Esophagus mucosa (tissue), 1 donor: ENCODE measurements at places on chromosomes 5 and 9.

- no peak for ATAC-seq
Observed at GRCh38 chr5:15191012-15191411, 309.0 kb upstream of the FBXL7 start.

- no peak for ATAC-seq
Observed at GRCh38 chr9:116137581-116137980, 16.0 kb upstream of the PAPPA start.

DNA sequence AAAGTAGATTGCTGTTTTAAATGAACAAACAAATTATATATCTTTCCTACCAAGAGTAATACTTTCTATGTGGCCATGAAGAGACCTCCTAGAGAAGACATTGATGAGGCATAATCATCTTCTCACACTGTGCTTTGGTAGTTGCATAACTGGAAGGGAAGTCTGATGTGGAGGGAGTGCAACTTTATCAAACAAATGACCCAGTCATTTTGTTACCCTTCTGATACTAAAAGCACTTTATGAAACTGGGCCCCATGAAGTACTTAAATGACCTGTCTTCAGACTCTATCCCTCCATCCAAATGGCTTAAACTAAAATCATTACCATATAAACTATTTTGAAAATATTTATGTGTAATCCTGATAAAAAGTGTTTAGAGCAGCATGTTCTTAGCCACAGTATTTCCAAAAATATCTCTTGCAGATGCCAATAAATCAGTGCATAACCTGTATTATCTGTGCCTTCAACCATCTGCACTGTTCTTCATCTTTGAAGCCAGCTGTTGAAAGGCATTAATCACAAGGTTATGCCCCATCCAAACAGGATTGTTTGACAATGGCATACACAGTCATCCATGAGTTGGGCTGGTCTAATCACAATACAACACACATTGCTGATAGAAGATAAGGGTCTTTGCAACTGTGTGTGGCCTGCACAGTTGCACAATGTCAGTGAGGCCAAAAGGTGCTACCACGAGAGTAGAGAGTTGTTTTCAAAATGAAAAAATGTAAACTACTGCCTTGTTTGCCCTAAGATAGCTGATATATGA is 31.9 kb upstream of the MIER3 start:
- ATAC-seq = no peak

- no peak for ATAC-seq
Observed at GRCh38 chr9:134963546-134963945, 45.8 kb upstream of the FCN1 start.

DNA sequence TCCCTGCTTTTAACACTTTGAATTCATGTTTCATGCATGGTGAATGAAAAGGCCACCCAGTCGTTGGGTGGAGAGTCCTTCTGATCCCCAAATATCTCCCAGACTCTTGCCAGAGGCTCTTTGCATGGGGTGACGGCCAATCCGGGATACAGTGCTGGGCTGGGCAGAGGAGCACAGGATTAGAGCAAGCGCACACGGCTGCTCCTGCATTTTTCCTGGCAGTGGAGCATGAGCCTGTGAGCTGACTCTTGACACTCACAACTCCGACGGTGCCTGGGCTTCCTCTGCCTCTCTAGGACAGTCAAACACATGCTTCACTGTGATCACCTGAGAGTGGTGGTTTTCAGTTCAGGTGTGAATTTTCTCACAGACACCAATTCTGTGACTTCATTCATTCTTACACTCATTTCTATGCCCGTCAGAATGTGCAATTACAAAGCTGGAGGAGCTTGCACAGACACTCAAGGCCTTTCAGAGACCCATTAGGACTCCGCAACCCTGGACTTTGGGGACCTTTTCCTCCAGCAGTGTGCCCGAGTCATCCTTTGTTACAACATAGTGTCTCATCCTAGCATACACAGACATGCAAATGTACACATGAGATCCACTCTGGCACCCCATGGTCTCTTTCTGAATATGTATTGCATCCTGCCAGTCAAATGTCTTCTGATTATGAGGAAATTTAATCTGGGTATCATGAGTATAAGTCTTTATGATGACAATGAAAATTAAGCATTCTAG is 206.6 kb downstream of the ICE1 start:
- ATAC-seq = no peak

DNA sequence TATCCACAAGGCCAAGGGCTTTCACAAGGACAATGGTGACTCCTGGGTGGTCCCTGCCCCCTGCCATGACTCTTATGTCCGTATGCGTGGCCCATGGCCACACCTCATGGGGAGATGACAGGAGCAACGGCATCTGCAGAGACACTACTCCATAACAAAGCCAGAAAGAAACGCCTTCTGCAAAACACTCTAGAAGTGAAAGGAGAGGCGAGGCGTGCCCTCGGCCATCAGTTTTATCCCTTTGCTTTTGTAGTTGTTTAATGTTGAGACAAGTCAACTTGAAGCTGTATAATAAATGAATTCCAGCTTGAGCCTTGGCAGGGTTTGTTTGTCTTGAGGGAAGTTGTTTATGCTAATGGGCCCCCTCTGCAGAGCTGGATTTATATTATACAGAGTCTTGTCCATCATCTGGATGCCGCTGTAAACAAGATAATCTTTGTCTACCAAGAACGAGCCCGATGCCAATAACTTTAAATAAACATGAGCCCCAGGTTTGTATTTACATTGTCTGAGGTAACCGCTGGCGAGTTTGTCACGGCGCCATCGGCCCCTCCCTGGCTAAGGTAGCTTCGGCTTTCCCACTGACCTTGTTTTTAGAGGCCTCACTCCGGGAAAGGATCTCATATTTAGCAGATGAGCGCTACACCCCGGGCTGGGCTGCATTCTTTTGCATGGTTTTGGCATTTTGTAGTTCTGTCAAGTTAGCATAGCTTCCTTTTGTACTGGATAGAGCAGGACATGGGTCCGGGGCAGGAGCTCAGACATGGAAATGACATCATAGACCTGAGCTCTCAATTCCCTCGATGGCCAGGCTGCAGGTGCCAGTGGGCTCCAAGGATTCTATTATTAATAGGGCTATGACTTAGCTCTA is 165.3 kb downstream of the ERCC6L2 start:
- no peak for ATAC-seq

GRCh38 chr5:72938206-72938605 is 17.6 kb upstream of the FCHO2 start:
- peak; percentile 48 for ATAC-seq

- no peak for ATAC-seq
Observed at GRCh38 chr9:79701651-79702050, 129.9 kb downstream of the TLE4 start.

DNA sequence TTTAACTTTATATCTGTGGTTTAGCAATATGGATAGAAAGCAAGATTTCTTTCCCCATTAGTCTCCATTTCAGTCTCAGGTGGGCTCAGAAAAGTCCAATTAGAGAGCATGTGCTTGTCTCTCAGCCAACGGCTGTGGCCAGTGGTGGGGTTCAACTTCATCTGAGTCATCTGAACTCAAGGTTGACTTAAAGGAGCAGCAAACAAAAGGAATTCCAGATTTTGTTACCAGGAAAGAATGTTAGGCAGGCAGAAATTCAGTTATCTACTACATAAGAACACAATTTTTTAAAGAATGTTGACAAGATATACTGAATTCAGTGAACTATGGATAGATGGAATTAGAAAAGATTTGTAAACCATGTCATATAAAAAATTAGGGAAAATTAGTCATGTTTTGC is 784.1 kb downstream of the MAT2B start:
- no peak for ATAC-seq

- ATAC-seq = no peak
Observed at GRCh38 chr9:25442526-25442925, 235.7 kb downstream of the TUSC1 start.

DNA sequence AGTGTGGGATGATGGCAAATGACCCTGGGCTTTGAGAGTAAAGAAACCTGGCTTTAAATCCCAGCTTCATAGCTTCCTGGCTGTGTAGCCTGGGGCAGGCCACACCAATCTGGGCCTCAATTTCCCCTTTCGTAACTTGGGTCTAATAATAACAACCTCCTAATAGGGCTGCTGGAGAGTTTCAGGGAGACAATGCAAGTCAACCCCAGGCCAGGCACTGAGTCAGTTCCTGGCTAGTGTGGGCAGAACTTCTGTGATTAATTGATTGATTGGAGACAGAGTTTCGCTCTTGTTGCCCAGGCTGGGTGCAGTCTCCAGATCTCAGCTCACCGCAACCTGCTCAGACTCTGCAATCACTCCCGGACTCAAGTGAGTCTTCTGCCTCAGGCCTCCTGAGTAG is 3.3 kb upstream of the SH2D3C start:
- no peak for ATAC-seq

DNA sequence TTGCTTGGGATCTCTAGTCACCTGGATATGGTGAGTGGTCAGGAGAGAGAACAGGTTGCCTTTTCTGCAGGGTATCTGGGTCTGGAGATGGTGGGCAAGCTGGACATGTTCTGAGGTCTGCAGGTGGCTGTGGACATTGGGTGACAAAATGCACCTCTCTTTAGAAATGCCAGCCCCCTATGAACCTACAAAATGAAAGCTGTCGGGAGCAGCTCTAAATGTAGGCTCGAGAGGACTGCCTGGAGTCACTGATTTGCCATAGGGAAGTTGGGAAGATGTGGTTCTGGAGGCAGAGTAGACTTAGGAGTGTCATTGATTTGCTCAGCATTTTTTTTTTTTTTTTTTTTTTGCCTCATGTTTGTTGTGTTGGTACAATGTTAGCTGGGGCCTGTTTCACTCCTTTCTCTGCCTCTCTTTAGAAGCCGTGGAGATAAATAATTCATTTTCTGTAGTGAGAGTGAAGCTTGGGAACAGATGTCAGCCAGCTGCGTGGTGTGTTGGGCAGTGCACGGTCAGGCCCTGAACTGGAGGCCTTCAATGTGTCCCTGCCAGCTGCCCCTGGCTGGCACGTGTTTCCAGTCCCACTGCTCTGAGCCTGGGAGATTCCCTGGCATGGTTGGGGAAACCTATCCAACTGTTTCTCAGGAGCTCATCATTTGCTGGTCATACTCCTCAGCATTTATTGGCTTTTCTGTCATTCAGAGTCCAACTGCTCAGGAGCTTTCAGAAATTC is 5.4 kb downstream of the RGS3 start:
- ATAC-seq = no peak

GRCh38 chr9:20582150-20582549 is 40.1 kb downstream of the MLLT3 start:
- no peak for ATAC-seq

DNA sequence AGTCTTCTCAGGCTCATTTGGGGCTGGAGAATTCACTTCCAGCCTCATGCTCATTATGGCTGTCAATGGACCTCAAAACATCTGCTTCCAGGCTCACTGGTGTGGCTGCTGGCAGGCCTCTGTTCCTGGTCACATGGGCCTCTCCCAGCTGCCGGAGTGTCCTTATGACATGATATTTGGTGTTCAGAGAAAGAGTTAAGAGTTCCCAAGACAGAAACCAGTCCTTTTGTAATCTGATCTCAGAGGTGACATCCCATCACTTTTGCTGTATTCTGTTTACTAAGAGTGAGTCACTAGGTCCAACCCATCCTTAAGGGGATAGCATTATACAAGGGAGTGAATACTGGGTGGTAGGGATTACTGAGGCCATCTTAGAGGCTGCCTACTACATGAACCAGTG is 104.6 kb downstream of the CACNA1B start:
- ATAC-seq = peak; percentile 63

DNA sequence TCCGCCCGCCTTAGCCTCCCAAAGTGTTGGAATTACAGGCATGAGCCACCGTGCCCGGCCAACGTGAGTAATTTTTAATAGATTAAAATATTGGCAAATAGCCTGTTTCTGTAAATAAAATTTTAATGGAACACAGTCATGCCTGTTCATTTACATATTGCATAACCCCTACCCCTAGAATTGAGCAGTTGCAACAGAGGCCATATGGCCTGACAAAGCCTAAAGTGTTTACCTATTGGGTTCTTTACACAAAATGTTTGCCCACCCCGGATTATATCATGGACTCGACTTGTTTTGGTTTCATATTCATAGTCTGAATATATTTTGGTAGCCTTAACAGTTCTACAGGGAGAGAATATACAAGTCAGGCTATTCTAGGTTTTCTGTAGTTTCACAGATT is 5.3 kb downstream of the NSA2 start:
- no peak for ATAC-seq

DNA sequence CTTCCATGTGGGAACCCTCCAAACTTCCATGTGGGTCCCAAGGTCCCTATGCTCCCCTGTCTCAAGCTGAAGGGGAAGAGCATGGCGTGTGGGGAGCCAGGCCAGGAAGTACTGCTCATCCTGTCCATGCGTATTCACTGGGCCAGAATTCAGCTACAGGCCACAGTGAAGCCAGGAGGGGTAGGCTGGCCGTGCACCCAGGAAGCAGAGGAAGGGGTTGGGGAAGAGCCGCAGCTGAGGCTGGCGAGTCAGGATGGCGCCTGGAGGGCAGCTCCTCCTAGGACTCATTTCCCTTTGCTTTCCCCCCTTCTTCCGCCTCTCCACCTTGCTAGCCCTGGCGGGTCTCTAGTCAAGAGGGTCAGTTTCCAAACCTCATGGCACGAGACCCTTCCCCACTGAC is 57.4 kb downstream of the ROPN1L start:
- ATAC-seq = no peak

GRCh38 chr5:137594717-137595116 is 95.6 kb upstream of the SPOCK1 start:
- ATAC-seq = no peak

GRCh38 chr9:131275332-131276093 is 797 bp downstream of the FAM78A start:
- ATAC-seq = no peak

DNA sequence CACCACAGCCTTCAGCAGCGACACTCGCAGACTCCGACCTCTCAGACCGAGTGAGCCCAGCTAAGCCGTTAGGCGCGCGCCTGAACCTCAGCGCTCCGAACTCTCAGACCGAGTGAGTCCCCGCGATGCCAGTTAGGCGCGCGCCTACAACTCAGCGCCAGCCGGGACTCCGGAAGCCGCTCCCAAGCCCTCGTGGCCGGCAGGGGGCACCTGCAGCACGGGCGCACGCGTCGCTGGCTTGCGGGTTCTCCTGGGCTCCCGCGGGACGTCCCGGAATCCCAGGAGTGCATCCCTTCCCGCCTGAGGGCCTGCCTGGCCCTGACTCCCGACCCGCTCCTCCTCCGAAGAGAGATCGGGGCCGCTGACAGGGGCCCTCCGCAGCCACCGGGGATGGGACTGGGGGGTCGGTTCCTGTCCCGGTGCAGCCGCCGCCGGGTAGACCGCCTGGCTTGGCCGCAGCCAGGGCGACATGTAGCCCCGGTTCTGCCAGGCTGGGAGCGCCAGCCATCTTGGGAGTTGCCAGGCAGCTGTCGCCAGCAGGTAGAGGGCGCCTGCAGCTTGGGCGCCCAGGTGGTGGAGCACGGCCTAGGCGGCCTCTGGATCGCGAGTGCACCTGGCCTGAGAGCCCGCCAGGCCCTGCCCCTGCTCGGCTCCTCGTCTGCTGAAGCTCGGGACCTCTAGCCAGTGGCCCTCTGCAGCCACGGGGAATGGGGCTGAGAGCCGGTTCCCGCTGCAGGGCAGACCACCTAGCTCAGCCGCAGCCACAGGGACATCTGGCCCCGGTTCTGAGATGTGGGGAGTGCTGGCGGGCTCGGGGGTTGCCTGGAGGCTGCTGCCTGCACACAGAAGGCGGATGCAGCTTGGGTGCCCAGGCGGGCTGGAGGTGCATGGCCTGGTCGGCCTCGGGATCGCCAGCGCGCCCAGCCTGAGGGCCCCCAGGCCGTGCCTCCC is at the start of gene ANKRD18A:
Gene ANKRD18A (minus strand): TSS at position 114 of the 951 bp plus-strand sequence. CDS start 311 bp downstream, outside the sequence.
- ATAC-seq = peak; percentile 95

- no peak for ATAC-seq
Observed at GRCh38 chr5:94778732-94779131, 160.3 kb downstream of the SLF1 start.

GRCh38 chr5:34737731-34738130 is 81.6 kb downstream of the RAI14 start:
- no peak for ATAC-seq

- ATAC-seq = peak; percentile 47
Observed at GRCh38 chr9:131382850-131383729, 10.8 kb upstream of the PRRC2B start.

- no peak for ATAC-seq
Observed at GRCh38 chr9:95515272-95516113, 1.3 kb downstream of the PTCH1 start.
